ENCODE measurements at places on chromosomes 3 and 15.

DNA sequence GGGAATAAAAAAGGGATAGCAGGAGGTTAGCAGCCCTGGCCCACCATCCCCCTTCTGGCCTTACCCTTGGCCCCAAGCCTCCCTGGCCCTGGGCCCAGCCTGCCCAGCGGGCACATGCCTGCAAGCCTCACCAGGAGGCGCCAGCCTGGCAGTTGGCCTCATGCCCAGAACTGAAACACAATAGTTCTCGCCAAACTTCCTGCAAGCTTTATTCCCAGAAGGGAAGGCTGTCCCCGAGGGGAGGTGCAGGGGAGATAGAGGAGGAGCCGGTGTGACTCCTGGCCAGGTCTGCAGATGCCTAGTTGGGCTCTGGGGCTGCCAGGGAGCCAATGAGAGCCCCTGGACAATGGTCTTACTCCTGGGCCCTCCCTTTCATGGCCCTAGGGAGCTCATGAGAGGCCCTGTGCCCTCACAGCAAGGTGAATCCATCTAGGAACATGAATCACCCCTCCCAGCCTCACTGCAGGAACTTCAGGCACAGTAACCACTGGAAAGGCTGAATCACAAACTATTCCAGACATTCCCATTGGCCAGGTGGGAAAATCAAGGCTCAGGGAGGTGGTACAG lies 4.0 kb downstream of the CCDC33 start:
- peak; percentile 91 for DNase-seq

DNA sequence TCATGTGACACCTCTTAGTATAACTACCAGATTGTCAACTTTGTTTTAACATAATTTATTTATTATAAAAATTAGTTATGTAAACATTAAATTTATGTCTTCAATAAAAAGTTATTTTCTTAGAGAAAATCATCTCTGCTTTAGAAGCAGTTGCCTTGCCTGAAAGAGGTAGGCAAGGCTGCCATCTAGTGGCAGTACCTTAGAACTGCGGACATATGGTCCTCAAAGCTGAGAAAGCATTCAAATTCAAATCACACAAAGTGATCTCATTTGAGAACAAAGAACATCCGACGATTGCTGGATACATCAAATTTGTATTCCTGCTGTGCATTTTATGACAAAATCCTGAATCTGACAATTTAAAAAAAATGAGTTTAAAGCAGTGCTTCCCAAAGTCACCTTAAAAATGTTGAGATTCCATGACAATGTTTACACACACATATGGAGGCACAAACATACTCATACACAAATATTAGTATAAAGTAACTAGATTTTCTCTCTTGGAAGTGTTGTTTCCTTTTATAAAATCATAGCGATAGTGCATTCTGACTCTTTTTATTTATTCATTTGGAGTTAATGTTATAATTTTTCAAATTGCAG lies 617.4 kb downstream of the CADM2 start:
- DNase-seq, result no peak

- no peak for DNase-seq
These were observed 24.7 kb downstream of the PTH1R start for GRCh38 chr3:46902188-46902631.

DNA sequence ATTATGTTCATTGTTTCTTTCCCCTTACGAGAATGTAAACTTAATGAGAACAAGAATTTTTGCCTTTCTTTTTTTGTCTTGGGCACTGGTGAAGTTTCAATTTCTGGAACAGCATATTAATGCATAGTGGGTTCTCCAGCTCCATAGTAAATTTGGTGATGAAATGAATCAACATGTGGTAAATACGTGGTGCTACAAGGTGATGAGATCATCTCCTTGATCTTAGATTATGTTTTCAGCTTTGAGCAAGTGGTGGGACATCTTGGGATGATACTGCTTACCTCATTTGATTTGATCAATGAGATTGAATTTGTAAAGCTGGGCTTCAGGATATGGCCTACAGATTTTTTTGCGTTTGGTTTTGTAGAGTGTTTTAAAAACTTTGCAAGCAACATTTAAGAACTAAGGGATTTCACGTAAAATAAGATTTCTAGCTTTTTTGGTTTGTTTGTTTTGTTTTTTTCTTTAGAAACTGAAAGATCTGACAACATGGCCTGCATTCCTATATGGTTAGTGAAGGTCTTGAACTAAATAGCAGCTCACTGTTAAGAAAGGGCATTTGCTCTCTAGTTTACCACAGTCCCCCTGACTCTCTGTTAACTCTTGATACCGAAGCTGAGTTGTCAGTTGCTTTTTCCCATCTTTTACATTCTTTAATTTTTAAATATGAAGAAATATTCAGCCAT lies 45.6 kb downstream of the FNDC3B start:
- DNase-seq, result no peak

DNA sequence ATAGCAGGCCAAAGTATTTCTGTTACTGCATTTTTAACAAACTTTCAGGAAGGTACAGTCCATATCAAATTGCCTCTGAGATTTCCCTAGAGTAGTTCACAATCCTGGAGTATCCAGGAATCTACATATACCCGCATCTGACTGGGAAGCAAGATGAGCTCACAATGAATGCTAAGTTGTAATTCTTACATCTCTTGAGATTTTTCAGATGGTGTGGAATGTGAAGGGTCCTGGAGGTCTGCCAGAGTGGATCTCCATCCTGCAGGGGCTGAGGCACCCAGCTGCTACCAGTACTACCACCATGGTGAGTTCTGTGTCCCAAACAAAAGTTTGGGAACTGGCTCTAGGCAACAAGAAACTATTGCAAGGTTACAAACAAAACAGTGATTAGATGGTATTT lies 156.7 kb upstream of the CCDC54 start:
- no peak for DNase-seq

DNA sequence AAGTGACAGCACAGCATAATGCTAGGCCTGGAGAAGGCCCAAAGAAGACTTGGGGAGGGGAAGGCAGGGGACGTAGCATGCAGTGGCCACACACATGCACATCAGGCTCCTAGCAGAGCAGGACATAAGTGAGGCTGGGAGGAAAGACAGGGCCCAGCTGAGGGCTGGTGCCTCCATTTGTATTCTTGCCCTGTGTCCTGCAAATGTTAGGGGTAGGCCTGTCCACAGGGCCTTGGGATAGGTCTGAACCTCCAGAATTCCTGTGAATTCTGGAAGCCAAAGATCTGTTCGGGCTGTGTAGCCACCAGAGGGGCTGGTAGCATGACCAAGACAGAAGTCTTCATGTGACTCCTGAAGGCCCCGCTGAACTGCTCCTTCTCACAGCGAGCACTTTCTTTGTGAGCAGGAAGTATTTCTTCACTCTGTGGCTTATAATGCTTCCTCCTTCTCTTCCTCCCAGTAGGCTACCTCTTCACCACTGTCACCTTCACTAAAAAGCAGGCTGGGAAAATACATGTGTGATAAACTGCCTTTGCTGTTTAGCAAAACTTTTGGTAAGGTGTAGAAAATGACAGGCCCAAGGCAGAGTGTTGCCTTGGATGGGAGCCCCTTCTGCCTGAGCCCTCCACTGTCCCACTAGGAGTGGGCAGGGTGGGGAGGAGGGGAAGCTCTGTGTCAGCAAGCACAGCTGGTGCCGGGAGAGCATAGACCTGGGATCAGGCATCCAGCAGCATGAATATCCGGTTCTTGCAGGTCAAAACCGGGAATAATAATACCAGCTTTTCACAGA lies 8.4 kb downstream of the CERS3 start:
- DNase-seq, result no peak

GRCh38 chr15:81981908-81982307 lies 63.9 kb downstream of the MEX3B start:
- no peak for DNase-seq

- DNase-seq, result no peak
These were observed 51.6 kb upstream of the CMTM8 start for GRCh38 chr3:32186876-32187275.

- DNase-seq, result no peak
These were observed 77.0 kb downstream of the LRIG1 start for GRCh38 chr3:66423791-66424190.

DNA sequence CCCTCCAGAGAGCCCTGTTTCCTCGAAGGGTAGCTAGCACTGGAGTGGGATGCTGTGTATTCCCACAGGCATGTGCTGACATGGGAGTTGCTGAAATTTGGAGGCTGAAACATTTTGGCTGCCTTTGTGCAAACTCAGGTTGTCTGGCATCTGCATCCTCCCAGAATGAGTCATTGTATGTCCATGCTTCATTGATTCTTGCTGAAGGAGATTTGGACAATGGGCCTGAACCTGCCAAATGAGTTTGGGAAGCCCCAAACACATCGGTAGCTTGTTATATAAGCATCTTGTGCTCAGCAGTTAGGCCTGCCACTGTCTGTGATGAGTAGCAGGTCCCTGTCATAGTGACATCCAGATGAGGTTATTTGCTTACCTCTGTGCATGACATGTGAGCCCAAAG lies 160.0 kb downstream of the IL5RA start:
- DNase-seq, result no peak
